ENCODE measurements at places on chromosomes 7 and 10.

- DNase-seq = peak; percentile 10
Measured at GRCh38 chr10:121927318-121927840, 452 bp downstream of the ATE1 start.

DNA sequence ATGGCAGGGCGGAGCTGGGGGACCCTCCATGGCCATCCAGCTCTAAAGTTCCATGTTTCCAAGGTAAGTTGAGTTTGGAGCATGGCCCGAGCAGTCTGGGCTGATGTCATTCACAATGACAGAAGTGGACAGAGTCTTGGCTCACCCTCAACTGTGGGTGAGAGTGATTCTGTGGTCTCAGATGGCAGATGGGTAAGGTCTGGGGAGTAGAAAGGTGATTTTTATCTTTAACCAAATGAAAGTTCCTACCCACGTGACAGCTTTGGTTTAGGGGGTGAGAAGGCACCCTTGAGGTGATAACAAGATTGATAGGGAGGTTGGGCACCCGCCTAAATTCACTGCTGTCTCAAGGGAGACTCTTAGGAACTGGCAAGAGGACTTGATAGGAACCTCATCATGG is 57.6 kb upstream of the PDZD8 start:
- no peak for DNase-seq

DNA sequence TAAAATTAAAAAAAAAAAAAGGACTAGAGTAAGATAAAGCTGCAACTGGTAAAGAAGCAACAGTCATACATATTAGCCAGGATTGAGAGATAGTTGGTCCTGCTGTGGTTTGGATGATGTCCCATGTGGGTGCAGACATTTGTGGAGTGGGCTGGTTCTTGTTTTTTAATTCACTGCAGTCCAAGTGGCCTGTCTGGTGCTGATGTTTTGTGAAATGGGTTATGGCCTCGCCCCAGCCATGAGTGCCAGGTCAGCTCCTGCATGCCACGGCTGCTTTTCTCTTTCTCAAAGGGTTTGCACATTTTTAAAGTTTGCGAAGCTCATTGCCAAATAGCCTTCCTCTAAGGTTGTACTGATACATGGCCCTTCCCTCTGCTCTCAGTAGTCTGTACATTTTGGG is 14.1 kb upstream of the BTBD16 start:
- no peak for DNase-seq

DNA sequence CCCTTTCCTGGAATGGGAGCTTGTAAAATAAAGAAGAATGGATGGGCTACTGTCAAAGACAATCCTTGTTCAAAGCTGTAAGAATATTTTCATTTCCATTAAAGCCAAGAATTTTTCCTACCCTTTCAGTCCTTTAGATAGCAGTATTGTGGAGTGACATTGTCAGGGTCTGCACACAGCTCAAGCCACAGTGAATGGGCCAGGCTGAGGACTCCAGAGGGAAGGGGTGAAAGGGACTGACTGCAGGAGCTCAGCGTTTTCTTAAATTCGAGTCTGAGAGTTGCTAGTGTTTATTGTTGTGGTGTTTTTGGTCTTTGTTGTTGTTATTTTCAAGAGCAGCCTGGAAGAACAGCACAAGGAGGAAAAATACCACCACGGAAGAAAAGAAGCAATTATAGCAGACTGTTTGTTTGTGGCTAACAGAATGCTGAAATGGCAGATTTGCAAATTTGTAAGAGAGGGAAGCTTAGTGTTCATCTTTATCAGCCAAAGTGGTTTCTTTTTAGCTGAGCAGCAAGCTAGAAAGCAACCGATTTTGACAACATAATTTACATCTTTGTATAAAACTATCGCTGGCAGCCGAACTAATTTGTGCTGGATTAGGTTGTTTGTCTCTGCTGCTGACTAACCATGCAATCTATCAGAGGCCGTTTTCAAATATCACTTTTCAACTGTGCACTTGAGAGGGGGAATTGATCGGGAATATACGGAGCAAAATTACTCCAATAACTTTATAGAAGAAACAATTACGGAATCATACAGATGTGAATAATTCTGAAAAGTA is 192.1 kb downstream of the LRMDA start:
- DNase-seq = no peak

DNA sequence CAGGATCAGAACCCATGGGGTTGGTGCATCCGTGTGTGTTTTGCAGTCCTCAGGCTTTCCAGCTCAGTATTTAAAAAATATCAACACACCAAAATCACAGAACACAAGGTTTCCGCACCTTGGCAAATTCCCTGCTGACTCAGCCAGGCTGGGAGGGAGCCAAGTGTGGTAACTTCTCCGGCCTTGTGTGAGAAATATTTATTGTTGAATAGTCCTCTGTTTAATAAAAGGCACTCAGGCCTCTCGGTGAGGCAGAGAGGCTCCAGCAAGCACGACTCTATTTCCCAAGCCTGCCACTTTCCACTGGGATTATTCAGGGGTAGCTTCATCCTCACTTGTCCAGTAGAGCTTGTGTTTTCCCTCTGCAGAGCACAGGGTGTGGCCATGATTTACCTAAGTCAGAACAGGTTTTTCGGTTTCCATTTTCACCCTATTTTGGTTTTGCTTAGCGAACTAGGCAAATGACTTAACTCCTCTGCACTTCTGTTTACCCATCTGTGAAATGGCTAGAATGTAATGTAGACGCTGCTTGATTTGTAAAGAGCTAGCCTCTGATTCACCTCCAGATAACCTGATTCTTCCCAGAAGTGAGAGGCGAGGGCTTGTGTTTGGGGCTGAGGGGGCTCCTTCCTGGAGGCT is 13.0 kb upstream of the CHST15 start:
- no peak for DNase-seq

DNA sequence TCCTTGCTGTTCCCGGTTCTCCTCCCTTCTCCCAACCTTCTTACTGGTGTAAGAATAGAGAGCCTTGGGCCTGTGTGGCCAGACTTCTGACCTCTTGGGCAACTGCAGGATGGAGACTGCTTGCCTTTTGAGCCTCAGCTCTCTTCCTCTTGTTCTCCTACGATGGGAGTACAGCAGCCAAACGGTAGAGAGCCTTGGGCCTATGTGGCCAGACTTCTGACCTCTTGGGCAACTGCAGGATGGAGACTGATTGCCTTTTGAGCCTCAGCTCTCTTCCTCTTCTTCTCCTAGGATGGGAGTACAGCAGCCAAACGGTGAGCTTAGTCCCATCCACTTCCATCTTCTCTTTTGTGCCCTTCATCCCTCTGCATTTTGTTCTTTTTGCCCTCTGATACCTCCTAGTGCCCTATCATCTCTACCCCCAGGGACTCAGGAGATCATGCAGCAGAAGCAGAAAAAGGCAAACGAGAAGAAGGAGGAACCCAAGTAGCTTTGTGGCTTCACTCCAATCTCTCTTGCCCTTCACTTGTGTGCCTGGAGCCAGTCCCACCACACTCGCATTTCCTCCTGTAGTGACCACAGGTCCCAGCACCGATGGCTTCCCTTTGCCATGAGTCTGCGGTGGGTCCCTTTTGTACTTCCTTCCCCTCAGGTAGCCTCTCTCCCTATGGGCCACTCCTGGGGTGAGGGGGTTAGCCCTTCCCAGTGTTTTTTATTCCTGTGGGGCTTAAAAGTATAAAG is 15.3 kb downstream of the SLC25A13 start:
- DNase-seq = no peak

GRCh38 chr10:111698711-111699110 is 484.9 kb downstream of the GPAM start:
- DNase-seq = no peak

GRCh38 chr7:79489371-79489770 is 35.9 kb upstream of the MAGI2 start:
- DNase-seq = no peak

DNA sequence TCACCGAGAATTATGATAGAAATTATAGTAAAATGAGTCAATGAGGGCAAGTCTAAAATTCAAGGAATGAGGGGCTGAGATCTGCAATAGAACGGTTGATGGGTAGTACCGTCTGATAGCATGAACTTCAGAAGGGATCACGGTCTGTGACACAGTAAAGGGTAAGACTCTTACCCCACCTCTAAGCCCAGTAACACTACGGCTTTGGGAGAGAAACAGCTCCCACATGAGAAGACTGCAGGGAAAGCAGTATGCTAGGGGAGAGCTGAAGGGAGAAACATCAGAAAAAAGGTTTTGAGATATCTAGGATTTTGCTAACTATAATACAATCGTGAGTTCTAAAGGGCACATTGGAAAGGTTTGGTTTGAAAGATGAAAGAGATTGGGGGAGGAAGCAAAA is 12.8 kb upstream of the AKAP9 start:
- no peak for DNase-seq

DNA sequence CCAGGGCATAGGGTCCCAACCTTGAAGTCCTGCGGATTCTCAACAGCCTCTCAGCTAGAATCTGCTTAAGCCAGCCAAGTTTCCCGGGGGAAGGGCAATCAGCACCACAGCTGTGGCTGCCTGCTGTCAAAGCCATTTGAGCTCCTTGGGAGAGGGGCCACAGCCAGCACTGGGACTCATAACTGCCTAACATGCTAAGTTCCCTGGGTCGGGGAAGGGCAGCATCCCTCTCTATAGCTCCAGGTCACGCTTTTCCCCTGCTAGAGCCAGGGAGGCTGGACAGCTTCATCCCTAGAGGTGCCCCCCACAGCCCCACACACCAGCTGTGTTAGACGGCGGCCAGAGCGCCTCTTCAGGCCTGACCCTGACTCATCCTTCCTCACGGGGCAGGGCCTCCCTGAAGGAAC is 49.6 kb upstream of the PDE1C start:
- no peak for DNase-seq

- DNase-seq = no peak
Measured at GRCh38 chr7:85695533-85695932, 508.7 kb upstream of the SEMA3D start.
